ENCODE measurements at places on chromosomes 4 and X. TPM values are rescaled to one million over a fixed set of nuclear protein-coding genes. Genes with fewer than 3 reads are reported as not detected.

Gene SOWAHB
- not detected for total RNA-seq

Gene TMEM35A
- not detected for total RNA-seq

GRCh38 chrX:9781941-9782340, 4.3 kb upstream of the SHROOM2 start:
- peak; percentile 75 for DNase-seq

Gene TRIM2
- total RNA-seq = 34.7 TPM

Gene VCX2
- not detected for total RNA-seq

DNA sequence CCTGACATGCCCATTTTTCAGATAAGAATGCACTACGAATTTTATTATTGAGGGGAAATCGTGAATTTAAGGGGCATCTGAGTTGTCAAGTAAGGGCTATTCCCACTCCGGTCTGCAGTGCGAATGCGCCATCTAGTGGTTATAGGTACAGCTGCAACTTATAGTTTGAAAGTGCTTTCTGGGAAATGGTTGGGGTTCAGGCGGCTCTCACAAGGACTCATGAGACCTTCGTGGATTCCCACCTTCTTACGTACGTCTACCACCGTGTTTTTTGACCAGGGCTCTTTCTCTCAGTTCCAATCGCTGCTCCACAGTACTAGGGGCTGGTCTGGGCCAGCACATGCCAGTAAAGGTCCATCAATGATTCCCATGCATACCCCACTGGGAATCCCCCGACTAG, 12.3 kb downstream of the MSL3 start:
- DNase-seq = peak; percentile 54

GRCh38 chr4:19580095-19580494, 671.6 kb upstream of the SLIT2 start:
- no peak for DNase-seq

Gene CYTL1
- total RNA-seq = 24.6 TPM

GRCh38 chrX:112631892-112632291, 47.8 kb downstream of the LHFPL1 start:
- no peak for DNase-seq

DNA sequence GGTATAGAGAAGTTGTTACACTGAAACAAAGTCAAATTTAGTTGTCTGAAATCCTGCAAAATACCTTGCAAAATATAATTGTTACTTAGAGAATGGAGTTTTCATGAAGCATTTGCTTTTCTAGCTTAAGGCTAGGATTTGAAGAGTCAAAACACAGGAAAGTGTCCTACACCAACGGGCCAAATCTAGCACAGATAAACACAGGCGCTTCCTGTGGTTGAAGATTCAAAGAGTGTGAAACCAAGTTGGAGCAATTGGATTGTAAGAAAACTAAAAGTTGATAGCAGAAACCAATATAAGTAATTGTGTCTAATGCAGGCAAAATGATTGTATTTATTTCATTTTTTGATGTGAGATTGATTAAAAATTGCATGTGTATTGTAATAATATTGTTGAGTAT, 2002.5 kb upstream of the TENM3 start:
- no peak for DNase-seq

GRCh38 chr4:109111031-109111430, 191.4 kb downstream of the COL25A1 start:
- DNase-seq = no peak

- DNase-seq = peak; percentile 50
These were observed 130.0 kb upstream of the LNX1 start for GRCh38 chr4:53721263-53721662.

- DNase-seq = peak; percentile 15
These were observed 22.6 kb downstream of the NAP1L5 start for GRCh38 chr4:88674979-88675378.

DNA sequence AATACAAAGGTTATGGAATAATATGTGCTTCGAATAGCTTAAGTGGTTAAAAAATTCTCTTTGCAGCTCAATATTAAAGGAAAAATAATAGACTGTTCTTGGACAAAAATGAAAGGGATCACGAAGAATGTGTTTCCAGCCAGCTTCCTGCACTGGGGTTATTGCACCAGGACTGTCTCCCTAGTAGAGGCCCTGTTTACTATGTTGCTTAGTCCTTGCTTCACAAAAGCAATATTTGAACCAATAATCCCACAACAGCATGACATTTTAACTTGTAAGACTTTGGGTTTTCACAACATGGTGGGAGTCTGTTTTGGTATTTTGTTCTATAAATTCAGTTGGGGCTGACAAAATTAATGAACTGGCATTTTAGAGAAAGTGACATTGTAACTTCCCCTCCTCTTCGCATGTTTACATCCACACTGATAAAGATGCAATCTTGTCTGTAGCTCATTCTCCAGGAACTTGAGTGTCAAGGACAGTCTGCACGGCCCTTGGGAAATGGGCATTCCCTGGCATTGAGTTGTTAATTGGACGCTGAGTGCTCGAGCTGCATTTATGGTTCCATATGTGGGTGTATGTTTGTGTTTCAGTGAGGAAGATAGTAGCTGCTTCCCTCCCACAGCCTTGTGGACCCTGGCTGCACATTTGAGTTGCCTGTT, 39.0 kb downstream of the SHROOM2 start:
- DNase-seq = no peak

Gene MAGEB2
- 0.78 TPM for total RNA-seq
